ENCODE measurements at places on chromosomes 7 and 10.

GRCh38 chr10:28284126-28284525 is 18.7 kb downstream of the MPP7 start:
- DNase-seq = no peak

GRCh38 chr10:86597306-86597705 is 57.0 kb upstream of the OPN4 start:
- no peak for DNase-seq

DNA sequence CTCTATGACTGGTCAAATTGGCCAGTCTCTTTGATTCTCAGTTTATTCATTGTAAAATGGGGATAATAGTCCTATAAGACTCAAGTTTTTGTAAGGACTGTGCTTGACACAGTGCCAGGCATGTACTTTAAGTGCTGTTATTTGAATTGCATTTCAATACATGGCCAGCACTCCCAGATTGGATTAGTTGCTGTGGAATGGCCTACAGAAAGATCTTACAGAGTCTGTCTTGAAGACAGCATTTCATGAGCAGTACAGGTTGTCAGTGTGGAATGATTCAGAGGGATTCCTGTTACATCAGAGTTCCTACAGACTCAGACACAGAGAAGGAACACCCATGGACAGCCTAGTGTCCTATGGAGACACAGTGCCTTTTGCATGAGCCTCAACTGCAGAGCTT is 238.1 kb upstream of the BMPER start:
- DNase-seq = no peak

DNA sequence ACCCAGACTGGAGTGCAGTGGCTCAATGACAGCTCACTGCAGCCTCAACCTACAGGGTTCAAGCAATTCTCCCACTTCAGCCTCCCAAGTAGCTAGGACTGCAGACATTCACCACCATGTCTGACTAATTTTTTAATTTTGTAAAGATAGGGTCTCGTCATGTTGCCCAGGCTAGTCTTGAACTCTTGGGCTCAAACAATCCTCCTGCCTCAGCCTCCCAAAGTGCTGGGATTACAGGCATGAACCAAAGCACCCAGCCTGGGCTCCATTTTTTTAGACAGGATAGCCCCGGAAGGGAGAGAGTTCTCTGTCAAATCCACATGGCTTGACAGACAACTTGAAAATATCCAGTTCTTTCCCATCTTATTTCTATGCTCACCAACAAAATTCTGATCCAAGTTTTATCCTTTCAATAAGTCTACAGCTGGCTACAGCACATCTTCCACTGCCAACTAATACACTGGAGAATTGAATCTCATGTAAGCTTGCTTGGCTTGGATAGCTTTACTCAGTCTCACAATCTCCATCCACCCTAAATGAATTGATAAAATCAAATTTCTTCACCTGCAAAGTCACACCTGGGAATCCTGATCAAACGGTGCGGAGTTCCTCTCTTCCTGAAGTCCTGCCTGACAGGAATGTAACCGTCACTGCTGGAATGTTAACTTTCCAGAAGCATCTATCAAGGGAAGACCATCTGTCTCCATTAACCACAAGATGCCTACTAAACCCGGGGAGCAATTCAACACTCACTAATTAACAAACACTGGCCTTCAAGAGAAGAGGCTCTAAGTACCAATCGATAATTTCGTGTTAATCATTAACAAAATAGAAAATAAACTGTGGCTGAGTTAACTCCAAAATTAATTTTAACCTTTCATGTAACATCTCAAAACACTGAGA is 239.7 kb upstream of the MKLN1 start:
- DNase-seq = no peak

- no peak for DNase-seq
Observed at GRCh38 chr7:130491841-130492522, at the start of gene MEST. Gene MEST, plus strand, starts transcription at chr7:130492085. Its CDS starts 229 bp downstream, at chr7:130492314.

GRCh38 chr10:8346861-8347260 is 292.4 kb downstream of the GATA3 start:
- no peak for DNase-seq

DNA sequence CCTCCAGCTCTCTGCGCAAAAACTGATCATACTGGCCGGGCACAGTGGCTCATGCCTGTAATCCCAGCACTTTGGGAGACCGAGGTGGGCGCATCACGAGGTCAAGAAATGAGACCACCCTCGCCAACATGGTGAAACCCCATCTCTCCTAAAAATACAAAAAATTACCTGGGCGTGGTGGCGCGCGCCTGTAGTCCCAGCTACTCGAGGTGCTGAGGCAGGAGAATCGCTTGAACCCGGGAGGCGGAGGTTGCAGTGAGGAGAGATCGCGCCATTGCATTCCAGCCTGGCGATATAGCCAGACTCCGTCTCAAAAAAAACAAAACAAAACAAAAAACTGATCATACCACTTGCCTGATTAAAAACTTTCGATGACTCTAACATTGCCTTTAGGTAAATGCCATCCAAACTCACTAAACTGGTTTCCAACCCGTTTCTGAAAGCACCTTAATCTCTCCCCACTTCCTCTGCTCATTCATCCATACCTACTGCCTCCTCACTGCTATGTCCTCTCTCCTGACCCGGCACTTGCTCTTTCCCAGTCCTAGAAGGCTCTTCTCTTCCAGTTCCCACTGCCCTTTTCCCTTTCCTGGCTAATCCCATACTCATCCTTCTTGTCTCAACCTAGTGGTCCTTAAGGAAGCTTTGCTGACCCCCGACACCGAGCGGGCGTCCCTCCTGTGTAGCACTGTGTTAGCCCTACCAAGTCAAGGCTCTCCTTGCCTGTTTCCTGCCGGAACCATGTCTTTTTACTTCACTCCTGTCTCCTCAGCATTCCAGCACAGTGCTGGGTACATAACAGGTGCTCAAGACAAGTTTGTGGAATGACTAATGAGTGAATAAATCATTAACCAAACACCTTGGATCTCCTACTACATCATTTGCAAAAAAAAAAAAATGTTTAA is 686 bp upstream of the MIOS start:
- no peak for DNase-seq

GRCh38 chr10:15439341-15439842 is 68.3 kb upstream of the FAM171A1 start:
- no peak for DNase-seq

- no peak for DNase-seq
Observed at GRCh38 chr10:137031-137430, 1.8 kb downstream of the ZMYND11 start.

DNA sequence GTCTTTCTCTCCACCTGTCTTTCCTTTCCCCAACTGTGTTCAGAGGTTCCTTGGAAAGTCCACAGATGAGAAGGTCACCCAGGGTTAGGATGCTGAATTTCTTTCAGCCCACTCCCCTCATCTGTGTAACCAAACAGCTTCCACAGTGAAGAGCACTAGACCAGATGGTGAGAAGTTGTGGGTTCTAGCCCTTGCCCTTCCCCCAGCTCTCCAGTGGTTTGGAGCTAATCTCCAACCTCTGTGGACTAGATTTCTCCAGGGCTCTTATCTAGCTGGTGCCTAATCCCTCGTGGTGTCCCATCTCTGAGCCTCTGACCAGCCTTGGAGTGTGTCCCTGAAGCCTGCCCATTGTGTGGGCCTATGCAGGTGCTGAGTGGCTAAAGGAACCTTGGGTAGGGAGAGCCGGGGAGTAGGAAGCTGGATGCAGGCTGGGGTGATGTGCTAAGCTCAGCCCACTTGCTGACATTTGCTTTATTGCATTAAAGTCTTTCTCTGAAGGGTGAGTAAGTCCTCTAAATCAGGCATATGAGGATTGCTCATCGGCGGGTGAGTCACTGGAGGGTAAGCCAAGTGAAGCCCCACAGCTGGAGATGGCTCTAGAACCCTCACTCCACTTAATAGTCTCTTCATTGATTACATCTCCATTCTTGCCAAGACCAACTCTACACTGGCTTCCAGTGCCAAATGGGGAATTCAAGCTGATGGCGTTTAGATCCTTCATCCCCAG is 14.9 kb downstream of the DUSP5 start:
- peak; percentile 55 for DNase-seq

DNA sequence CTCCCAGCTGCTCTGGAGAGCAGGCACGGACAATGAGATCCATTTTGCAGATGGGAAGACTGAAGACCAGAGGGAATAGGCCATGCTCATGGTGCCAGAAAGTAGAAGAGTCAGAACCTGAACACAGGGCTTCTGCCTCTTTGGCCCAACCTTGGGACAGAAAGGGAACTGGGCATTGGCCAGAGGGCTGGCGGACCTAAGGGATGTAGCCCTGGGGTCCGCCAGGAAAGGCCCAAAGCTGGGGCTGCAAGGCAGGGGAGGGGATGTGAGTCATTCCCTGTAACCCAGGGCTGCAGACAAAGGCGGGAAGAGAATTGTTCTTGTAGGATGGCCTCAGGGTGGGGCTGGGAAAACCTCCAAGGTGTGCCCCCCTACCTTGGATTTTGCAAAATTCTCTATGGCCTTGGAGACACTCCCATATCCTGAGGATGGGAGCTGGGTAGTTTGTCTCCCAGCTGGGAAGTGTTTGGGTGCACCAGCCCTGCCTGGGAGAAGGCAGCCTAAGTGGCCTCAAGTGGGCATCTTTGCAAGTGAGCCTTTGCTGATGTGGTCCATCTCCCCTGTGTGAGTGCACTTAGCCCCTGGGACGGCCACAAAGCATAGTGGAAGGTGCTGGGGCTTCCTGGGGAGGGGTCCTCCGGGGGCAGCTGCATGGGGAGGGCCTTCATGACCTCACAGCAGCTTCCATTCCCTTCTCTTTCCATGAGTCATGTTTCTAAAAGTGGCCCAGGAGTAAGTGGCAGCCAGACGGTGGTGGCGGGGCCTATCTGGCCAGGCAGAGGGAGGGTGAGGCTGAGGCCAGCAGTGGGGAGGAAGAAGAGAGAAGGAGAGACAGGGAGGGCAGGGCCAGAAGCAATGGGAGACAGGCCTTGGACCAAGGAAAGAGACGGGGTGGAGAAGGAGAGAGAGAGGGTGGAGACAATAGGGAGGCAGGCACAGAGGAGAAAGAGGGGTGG is 9.2 kb downstream of the AQP1 start:
- DNase-seq = no peak

- DNase-seq = no peak
Observed at GRCh38 chr7:6284461-6285360, 12.3 kb upstream of the CYTH3 start.

DNA sequence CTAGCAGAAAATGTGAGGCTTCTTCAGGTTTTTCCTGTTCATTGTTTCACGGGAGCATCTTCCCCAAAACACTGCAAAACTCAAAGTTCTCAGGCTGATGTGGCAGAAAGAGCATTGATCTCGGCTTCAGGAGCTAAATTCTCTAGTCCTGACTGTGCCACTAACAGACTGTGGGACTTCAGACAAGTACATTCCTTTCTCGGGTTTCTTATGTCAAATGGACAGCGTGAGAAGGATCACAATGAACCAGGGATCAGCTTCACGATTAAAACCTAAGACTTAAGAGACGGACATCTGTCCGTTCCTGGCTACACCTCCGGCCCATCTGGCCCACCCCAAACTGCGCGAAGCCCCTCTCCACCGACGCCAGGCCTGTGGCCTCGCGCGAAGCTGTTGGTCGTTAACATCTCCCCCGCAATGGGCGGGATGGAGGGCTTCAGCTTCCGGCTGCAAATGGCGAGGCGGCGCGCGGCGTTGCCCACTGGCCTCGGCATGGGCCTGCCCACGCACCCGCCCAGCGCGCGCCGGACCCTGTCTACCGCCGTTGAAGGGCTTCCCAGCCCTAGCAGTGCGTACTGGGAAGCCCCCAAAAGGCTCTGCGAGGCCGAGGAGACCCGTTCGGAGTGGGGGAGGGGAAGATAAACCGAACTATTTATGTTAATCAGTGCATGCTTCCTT is 549 bp upstream of the DDX50 start:
- peak; percentile 89 for DNase-seq

GRCh38 chr10:12513775-12514673 is 164.7 kb downstream of the CAMK1D start:
- no peak for DNase-seq

- DNase-seq = no peak
Observed at GRCh38 chr7:156039194-156039593, 226.9 kb upstream of the SHH start.

GRCh38 chr10:113087165-113088029 is 137.3 kb downstream of the TCF7L2 start:
- no peak for DNase-seq

DNA sequence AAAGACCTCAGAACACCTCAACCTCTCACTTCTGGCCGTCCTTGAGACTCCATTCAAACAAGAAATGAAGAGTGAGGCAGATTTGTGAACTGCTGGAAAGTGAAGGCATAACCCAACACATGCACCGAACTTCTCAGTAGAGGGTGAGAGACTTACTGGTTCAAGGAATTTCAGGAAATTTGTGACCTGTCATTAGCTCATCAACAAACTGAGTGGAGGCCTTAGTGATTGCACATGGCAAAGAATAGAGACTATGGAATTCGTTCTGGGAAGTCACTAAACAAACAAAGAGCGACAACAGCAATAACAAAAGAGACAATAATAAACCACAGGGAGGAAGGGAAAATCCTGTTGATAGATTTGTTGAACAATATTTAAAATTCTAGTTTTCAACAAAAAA is 125.0 kb upstream of the AKR1E2 start:
- no peak for DNase-seq

- DNase-seq = no peak
Observed at GRCh38 chr7:156858523-156858922, 34.5 kb downstream of the LMBR1 start.

- DNase-seq = no peak
Observed at GRCh38 chr7:46137725-46138124, 216.7 kb upstream of the IGFBP3 start.

- no peak for DNase-seq
Observed at GRCh38 chr7:137590071-137590755, 246.7 kb upstream of the PTN start.

GRCh38 chr10:47047577-47048525 is 136.6 kb downstream of the PTPN20 start:
- no peak for DNase-seq

DNA sequence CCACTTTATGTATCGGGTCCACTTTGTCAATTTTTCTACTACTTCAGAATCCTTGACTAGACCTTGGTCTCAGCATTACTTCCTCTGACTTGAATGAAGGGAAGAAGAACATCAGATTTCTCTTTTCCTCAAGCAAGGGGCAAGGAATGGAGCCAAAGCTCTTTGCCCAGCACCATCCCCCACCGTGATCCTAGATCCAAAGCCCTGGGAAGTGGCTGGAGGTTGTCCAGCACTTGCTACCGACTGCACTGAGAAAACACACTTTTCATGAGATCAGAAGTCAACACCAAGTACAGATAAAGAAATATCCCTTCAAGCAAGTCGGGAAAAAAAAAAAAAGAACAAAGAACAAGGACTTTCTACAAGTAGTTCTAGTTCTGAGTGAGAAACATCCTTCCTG is 102.1 kb upstream of the DDC start:
- peak; percentile 40 for DNase-seq

DNA sequence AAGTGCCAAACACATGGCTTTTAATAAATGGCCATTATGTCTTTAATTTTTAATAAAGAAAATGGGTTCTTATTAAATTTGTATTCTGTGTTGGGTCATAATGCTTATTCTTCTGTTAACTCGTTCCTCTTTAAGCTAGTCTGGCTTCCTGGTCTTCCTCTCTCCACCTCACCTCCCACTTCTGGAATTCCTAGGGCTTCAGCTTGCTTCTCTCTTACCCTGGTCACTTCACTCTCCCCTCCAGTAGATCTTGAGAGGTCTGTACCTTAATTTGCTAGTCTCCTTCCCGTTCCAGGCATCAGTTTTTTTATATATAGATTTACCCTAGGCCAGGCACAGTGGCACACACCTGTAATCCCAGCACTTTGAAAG is 111.2 kb downstream of the RALA start:
- DNase-seq = no peak
